ENCODE measurements at places on chromosomes 3 and 15. TPM values are rescaled to one million over a fixed set of nuclear protein-coding genes. Genes with fewer than 3 reads are reported as not detected.

DNA sequence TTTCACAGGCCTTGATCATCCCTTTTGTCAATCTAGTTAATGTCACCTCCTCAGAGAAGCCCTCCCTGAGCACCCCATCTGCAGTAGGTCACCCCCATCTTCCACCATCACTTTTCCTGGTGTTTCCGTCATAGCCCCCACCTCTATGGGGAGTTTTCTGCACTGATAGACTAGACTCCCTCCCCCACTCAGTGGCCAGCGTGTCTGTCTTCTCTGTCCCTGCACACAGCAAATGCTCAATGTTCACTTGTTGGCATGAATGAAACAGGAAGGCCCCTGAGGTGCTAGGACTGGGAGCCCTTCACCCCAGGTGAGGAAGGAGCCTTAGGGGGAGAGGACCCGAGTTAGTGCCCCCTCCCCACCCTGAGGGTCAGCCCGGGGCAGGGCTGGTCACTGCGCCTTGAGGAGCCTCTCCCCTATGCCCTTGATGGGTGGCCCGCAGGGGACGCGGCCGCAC lies 15.8 kb upstream of the FANCD2 start:
- DNase-seq = no peak

DNA sequence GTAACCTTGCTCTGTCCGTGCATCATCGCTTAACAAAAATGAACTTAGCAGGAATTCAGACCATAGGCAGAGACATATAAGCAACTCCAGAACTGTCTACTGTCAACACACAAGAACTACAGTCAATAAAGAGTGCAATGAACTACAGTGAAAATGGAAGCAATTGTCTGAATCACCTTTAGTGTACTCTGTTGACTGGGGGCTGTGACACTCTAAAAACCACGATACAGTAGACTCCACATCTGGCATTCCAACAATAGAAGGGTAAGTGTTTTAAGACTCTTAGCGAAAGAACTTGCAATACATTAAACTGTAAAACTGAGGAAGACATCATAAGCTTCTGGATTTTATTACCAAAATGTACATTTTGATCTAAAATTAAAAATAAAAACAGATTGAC lies 347.3 kb downstream of the ZBTB20 start:
- DNase-seq = no peak

DNA sequence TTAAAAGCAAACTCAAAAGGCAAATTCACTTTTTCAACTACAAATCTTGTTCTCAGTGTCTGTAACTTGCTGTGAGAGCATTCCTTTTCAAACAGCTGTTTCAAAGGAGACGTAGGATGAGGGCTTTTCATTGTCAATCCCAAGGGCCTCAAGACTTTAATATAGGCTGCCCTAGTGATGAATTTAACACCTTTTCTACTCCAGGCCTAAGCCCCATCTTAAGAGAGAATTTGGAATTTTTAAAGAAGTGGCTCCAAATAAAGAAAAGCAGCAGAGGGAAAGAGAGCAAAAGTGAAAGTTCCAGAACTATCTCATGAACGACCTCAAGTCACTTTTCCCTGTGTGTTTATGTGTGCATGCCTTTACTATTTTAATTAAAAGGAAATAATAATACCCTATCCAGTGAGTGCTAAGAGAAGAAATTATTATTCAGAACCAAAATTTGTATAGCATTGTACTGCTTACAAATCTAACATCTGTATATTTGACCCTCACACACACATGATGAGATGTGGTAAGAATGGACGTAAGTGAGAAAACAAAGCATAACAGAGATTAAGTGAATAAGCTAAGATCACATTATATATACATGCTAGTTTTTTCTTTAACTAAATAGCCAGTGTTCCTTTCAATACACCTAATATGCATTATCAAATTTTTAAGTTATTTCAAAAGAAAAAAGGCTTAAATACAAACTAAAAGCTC lies 196.4 kb downstream of the VGLL3 start:
- no peak for DNase-seq

- DNase-seq = peak; percentile 80
Measured at GRCh38 chr15:78811124-78811824, at the start of gene ADAMTS7. ADAMTS7 (minus strand) TSS chr15:78811464; CDS start chr15:78811220, 244 bp downstream.

Gene MITF
- 4.4 TPM for total RNA-seq

Gene PPARG
- total RNA-seq = 42.7 TPM
